ELR (cell line): ENCODE measurements at places on chromosomes 6 and 20.

DNA sequence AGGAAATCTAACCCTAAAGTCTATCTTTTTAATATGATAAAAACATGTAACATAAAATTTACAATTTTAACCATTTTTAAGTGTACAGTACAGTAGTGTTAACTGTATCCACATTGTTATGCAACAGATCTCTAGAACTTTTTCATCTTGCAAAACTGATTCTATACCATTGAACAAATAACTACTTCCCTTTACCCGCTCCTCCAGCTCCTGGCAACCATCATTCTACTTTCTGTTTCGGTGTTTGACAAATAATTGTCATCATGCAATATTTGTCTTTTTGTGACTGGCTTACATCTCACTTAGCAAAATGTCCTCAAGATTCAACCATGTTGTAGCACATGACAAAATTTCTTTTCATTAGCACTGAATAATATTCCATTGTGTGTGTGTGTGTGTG lies 203.2 kb downstream of the SIM1 start:
- DNase-seq: no peak

DNA sequence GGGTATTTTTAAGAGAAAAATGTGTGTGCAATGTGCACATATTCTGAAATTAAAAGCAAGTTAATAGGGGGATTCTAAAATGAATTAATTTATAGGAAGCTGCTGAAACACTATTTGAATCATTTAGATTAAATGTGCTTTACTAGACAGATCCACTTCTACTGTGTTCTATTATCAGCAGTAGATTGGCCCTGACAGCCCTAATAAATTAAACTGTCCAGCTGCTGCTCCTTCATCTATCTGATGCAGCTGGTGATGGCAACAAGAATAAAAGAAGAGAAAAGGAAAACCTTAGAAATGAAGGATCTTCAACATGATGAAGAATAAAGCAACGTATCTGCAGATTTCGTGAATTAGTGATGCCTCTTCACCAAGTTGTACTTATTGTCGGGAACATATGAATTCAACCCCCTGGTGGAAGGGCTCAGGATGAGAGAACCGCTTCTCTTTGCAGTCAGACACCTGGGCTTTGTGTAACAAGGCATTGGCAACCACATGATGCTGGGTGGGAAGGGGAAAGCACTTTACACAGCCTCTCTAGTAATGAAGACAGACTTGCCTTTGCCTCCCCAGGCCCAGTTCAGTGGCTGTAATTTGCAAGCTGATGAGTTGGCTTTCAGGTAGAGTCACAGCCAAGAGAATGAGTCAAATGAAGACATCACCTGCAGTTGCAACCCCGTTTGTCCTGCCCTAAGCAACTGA lies 94.4 kb downstream of the LAMP5 start:
- DNase-seq: no peak

DNA sequence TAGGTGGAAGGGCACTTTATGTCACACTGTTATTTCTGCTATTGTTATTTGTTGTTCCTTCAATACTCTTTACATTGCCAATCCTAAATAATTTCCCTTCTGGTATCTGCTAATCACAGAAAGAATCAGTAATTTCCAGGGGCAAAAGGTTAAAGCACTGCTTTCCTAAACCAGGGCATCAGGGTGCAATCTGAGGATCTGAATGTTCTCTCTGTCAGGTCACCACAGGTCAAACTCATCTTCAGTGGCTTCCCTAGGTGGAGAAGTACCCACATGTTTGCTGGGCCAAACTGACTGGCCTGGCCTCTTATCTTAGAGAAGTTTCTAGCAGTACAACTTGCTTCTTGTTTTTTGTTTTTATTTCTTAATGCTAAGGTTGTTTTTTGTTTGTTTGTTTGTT lies 118.7 kb downstream of the OPRM1 start:
- DNase-seq: no peak

- no peak for DNase-seq
Observed at GRCh38 chr6:5624256-5624655, 362.9 kb downstream of the FARS2 start.

DNA sequence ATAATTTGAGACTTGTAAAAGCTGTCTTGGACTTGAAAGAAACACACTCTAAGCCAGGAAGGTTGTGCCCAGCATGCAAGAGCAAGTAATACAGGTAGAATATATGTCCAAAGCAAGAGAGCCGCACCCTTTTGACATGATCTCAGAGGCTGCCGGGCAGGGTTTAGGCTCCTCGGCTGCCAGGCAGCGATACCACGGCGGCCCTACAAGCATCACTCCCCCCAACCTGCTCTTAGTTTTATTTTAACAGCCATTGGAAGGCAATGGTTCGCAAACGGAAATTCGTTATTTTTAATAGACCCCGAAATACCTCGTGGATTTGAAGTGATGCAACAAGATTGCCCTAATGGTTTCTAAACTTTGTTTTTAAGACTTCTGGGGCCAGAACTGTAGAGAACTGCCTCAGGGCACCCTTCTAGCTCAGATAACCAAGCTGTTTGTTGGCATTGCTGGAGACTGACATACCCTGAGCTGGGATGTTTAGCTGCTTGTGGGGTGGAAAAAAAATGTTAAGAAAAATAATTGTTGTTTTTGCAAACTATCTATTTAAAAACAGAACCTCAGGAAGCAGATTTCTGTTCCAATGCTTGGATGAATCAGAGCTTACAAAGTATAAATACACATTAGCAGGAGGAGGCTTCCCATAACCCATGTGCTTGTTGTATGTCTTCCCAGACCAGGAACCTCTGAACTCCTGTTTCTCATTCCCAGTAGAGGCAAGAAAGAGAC lies 39.0 kb downstream of the JAG1 start:
- peak; percentile 32 for DNase-seq

DNA sequence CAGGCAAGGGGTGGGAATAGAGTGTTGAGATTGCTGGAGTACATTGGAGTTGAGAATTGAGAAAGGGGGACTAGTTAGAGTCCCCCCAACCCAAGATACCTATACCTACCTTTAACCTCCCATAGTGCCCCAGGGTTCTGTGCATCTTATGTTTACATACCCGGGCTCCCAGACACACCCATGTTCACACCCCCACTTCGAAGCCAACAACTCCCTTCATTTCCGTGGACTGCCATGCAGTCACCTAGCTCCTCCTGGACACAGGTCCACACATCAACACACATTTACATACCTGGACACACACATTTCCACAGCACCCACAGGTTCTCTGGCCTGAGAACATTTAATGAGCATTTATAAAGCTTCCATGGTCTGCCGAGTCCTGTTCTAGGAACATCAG lies 5.1 kb downstream of the TMEM63B start:
- DNase-seq: no peak

DNA sequence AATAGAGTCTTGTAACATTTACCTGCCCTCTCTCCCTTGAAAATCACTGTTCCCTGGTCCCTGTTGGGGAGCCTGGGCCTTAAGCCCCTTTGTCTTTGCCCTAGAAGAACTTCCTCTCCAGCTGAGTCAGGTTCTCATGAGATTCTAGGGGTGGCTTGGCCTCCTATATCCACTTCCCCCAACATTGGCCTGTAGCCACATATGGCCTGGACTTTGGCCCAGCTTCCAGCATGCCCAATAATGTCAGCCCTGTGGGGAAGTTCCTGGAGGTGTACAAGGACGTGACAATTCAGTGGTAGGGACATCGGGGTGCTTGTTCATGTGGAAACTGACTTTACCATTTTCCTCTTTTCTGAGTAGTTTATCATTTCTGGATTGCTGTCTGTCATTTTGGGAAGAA lies 17.2 kb upstream of the MAS1L start:
- DNase-seq: no peak

DNA sequence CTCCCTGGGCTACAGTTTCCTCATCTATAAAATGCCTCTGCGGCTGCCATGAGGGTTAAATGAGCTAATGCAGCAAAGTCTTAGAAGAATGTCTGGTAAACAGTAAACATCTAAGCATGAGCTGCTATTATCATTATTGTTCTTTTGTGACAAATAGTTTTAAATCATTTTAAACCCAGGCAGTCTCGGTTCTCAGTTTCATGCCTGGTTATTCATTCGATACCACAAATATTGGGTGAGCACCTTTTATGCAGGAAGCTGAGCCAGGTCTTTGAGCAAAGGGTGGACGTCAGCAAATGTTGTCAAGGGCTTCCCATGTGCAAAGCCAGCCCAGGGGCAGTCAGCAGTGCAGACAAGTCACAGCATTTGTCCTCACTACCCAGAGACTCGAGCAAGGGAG lies 128.7 kb downstream of the NFATC2 start:
- no peak for DNase-seq

- no peak for DNase-seq
Observed at GRCh38 chr20:53948383-53949318, 121.7 kb downstream of the BCAS1 start.

DNA sequence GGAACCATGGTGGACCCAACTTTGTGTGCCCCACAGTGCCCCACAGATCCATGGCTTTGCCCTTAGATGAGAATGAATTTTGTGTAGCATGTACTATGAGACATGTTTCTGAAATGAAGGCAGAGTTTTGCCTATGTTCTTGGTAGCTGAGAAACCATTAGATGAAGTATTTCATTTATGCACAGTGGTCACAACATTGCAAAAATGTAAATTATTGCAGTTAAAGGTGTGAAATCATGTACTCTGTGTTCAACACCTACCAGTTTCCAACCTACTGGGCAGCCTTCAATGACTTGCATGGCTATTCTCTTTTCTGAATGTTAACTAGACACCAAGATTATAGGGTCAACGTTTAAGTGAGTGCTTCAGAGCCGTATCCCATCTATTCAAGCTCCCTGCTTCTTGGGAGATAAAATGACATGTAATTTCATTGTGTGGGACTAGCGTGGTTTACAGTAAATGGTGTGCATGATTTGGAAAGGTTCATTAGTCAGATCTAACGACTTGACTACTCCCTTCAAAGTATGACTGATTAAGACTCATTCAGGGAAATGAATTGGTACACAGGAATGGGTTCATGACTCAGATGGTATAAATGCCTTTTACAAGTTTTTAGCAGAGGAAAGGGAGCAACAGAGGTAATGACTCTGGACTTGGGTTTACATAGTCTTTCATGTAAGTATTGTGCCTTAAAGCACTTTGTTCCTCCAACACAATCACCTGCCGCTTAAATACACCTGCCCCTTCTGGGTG lies 106.1 kb upstream of the AKIRIN2 start:
- peak; percentile 81 for DNase-seq

DNA sequence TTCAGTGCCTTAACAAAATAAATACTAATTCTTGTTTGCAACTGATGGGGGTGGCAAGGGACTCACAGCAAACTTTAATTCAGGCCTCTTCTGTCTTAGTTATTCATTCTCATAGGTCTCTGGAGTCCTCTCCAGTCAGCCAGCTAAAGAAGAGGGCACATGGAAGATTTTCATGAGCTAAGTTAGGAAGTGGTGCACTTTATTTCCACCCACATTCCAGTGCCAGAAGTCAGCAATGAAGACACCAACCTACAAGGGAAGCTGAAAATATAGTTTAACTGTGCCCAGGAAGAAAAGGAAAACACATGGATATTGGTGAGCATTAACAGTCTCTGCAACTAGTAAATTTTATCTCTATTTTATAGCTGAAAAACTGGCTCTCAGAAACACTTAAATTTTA lies 16.7 kb upstream of the IRAK1BP1 start:
- DNase-seq: no peak

GRCh38 chr6:149081281-149081680 lies 236.2 kb upstream of the TAB2 start:
- no peak for DNase-seq

DNA sequence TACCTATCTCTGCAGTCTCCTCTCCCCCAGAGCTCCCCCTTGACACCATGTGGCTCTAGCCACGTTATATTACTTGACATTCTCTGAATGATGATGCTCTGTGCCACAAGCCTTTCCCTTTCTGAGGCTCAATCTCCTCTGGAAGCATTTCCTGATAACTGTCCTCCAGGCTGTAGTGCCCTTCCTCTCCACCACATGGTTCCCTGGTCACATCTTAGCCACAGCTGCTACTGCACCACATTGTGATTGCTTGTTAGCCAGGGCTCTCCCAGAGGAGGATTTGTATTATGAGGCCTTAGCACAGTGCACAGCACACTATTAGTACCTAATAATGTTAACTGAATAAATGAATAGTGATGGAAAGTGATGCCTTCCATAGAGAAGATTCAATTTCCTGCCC lies 63.9 kb upstream of the RCAN2 start:
- no peak for DNase-seq

DNA sequence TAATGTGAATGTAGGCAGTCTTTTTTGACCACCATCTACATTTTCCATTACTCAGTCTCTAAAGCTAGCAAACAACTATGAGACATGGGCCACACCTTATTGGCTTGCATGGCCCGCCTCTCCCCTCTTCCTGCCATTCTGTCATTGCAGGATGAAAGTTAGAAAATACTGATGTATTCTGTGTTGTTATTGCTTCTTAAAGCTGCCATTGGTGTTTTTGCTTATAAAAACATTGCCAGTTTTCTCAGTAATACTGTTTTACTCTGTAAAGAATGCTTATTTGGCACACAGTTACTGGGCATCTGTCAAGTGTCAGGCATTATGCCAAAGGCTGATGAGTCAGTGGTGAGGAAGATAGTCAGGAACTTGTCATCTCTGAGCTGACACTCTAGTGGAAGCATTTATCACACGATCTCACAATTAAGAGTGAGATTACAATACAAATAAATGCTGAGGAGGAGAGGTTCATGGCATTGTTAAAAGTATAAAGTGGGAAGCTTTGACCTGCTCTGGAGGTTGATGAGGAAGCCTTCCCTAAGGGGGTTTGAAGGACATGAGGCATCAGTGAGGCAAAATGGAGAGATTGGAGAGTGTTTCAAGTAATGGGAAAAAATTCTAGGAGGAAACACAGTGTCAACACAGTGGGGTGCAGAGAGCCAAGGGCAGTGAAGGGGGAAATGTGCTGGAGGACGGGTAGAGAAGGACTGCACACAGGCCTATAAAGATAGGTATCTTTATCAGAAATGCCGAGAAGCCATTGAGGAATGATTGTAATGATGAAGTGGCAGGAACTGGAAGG lies 14.7 kb downstream of the KLHL32 start:
- DNase-seq: peak; percentile 63

DNA sequence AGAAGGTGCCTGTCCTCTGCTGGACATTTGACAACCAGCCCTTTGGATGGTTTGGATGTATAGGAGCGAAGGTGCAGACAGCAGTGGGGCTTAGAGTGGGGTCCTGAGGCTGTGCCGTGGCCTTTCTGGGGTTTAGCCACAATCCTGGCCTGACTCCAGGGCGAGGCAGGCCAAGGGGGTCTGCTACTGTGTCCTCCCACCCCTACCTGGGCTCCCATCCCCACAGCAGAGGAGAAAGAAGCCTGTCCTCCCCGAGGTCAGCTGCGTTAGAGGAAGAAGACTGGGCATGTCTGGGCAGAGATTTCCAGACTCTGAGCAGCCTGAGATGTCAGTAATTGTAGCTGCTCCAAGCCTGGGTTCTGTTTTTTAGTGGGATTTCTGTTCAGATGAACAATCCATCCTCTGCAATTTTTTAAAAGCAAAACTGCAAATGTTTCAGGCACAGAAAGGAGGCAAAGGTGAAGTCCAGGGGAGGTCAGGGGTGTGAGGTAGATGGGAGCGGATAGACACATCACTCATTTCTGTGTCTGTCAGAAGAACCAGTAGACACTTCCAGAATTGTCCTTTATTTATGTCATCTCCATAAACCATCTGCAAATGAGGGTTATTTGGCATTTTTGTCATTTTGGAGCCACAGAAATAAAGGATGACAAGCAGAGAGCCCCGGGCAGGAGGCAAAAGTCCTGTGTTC lies 1.3 kb upstream of the CDKN1A start:
- no peak for DNase-seq
